ENCODE measurements at places on chromosomes 2 and 18.

DNA sequence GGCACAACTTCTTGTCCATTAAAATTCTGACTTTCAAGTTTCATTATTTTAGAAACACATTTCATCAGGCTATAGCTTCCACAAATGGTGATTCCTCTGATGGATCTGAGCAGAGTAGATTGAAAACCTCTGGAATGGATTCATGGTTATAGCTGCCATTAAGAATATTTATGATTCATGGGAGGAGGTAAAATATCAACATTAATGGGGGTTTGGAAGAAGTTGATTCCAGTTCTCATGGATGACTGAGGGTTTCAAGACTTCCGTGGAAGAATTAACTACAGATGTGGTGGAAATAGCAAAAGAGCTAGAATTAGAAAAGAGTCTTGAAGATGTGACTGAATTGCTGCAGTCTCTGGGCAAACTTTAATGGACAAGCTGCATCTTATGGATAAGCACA lies 797.4 kb downstream of the SUCLG1 start:
- no peak for DNase-seq
- no peak overlapping the region for H3K27ac ChIP-seq
- H3K27me3 ChIP-seq = no peaks in the 10 kb centered on the region

GRCh38 chr2:199197448-199197847 lies 260.3 kb downstream of the SATB2 start:
- H3K36me3 ChIP-seq = no peaks in the 10 kb centered on the region
- no peak overlapping the region for H3K27ac ChIP-seq
- DNase-seq = no peak

GRCh38 chr2:200377355-200378336 lies 71.2 kb downstream of the SPATS2L start:
- peaks cover 10% of the 10 kb centered on the region for H3K36me3 ChIP-seq
- H3K4me3 ChIP-seq = no peak overlapping the region
- peak overlapping the region; percentile 80 for H3K27ac ChIP-seq
- peaks cover 89% of the 10 kb centered on the region for H3K4me1 ChIP-seq
- no peak for DNase-seq
- H3K27me3 ChIP-seq = no peaks in the 10 kb centered on the region

- peaks cover 3% of the 10 kb centered on the region for H3K36me3 ChIP-seq
- H3K4me1 ChIP-seq = peaks cover 41% of the 10 kb centered on the region
- peak; percentile 82 for DNase-seq
- peak overlapping the region; percentile 28 for H3K4me3 ChIP-seq
- peak overlapping the region; percentile 87 for H3K27ac ChIP-seq
Observed at GRCh38 chr2:30422444-30423040, 24.5 kb upstream of the LCLAT1 start.

DNA sequence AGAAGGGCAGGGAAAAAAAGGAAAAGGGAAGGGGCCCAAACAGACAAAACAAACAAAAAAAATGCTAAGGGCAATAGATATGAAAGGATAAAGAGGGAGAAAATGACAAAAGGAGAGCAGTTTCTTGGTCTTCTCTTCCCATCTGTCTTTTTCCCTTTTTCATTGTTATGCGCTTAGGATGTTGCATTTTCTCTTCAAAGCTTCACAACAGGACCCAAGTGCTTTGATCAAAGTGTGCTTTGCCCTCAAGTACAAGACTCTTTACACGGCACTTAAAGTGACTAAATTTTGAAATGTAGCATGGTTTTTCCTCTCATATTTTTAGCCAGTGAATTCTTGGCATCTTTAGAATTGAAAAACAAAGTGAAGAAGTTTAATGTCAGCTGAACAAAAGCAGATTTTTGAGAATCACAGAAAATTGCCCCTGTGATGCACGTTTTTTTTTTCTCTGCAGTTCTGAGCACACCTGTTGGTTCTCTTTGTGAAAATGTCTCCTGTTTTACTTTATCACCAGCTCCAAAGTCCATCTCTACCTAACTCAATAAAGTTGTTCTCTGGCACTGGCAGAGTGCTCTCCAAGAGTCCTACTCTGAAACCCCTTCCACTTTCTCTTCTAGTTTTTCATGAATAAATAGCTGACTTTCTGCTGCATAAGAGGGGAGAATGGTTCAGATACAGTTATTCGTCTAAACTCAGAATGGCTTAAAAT lies 126.6 kb downstream of the KCNH7 start:
- no peaks in the 10 kb centered on the region for H3K36me3 ChIP-seq
- no peak for DNase-seq
- no peaks in the 10 kb centered on the region for H3K4me1 ChIP-seq
- H3K4me3 ChIP-seq = no peak overlapping the region

- no peak overlapping the region for H3K27ac ChIP-seq
- peaks cover 8% of the 10 kb centered on the region for H3K4me1 ChIP-seq
- H3K36me3 ChIP-seq = peaks cover 8% of the 10 kb centered on the region
- H3K27me3 ChIP-seq = no peaks in the 10 kb centered on the region
- no peak overlapping the region for H3K4me3 ChIP-seq
Observed at GRCh38 chr18:79420033-79420745, 24.5 kb downstream of the NFATC1 start.

DNA sequence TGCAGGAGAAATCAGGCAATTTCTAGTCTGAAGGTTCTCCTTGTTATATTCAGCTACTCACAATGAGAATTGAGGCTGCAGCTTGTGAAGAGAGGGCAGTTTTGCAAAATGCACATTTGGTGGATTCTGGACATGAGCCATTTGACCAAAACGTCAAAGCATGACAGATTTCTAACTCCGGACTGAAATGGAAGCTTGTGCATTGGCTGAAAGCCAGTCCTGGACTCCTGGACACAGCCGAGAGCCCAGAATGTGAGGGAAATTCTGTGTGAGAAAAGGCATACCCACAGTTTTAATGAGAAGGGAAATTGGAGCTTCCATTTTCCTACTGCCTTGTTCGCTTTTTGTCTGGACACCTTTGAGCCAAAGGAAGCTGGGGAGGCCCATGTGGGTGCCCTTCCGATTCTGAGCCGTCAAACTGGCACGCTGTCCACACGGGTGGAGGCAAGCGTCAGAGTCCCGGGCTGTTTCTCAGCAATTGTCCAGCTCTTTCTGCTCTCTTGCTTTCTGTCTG lies 23.7 kb upstream of the ROCK2 start:
- H3K36me3 ChIP-seq = no peaks in the 10 kb centered on the region
- H3K4me3 ChIP-seq = no peak overlapping the region
- peaks cover 3% of the 10 kb centered on the region for H3K27me3 ChIP-seq
- no peak for DNase-seq
- H3K27ac ChIP-seq = no peak overlapping the region

GRCh38 chr2:187906021-187906420 lies 351.8 kb upstream of the TFPI start:
- H3K36me3 ChIP-seq = no peaks in the 10 kb centered on the region
- no peak for DNase-seq
- H3K27ac ChIP-seq = no peak overlapping the region
- no peak overlapping the region for H3K4me3 ChIP-seq
- no peaks in the 10 kb centered on the region for H3K27me3 ChIP-seq
- no peaks in the 10 kb centered on the region for H3K4me1 ChIP-seq

GRCh38 chr2:190179754-190180312 lies 117.3 kb upstream of the MSTN start:
- H3K4me3 ChIP-seq = peak overlapping the region; percentile 53
- peaks cover 4% of the 10 kb centered on the region for H3K4me1 ChIP-seq
- H3K27ac ChIP-seq = no peak overlapping the region
- DNase-seq = no peak
- H3K27me3 ChIP-seq = peaks cover 23% of the 10 kb centered on the region

DNA sequence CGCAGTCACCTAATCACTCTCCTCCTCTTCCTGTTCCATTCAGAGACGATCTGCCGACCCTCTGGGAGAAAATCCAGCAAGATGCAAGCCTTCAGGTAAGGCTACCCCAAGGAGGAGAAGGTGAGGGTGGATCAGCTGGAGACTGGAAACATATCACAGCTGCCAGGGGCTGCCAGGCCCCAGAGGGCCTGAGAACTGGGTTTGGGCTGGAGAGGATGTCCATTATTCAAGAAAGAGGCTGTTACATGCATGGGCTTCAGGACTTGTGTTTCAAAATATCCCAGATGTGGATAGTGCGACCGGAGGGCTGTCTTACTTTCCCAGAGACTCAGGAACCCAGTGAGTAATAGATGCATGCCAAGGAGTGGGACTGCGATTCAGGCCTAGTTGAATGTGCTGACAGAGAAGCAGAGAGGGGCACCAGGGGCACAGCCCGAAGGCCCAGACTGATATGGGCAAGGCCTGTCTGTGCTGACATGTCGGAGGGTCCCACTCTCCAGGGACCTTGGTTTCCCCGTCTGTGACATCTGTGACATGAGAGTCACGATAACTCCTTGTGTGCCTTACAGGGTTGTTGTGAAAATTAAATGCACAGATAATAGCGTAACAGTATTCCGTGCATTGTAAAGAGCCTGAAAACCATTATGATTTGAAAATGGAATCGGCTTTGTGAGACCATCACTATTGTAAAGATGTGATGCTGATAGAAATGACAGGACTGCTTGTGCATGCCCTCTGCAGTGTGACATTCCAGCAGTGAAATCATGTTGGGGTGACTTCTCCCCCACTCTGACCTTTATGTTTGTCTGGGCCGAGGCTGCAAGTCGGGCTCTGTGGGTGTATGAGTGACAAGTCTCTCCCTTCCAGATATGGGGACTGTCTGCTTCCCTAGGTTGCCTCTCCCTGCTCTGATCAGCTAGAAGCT lies 510 bp downstream of the IL1RN start:
- no peaks in the 10 kb centered on the region for H3K36me3 ChIP-seq
- H3K27me3 ChIP-seq = no peaks in the 10 kb centered on the region
- no peak overlapping the region for H3K27ac ChIP-seq
- no peak overlapping the region for H3K4me3 ChIP-seq
- no peak for DNase-seq

GRCh38 chr2:217911283-217912097 lies 91.3 kb downstream of the TNS1 start:
- H3K27me3 ChIP-seq = peaks cover 17% of the 10 kb centered on the region
- H3K4me1 ChIP-seq = peaks cover 2% of the 10 kb centered on the region
- H3K27ac ChIP-seq = no peak overlapping the region
- no peak overlapping the region for H3K4me3 ChIP-seq
- no peaks in the 10 kb centered on the region for H3K36me3 ChIP-seq

DNA sequence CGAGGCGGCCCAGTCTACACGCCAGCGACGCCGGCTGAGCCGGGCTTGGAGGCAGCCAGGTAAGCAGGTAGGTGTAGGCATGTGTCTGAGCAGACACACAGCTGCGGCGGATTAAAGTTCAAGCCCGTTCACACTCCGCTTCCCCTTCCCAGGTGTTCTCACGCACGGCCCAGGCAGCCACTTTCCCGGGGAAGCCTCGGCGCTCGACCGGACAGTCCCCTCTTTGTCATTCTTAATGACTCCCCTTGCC lies 367 bp downstream of the TGFA start:
- H3K36me3 ChIP-seq = no peaks in the 10 kb centered on the region
- peaks cover 51% of the 10 kb centered on the region for H3K27me3 ChIP-seq
- DNase-seq = no peak

DNA sequence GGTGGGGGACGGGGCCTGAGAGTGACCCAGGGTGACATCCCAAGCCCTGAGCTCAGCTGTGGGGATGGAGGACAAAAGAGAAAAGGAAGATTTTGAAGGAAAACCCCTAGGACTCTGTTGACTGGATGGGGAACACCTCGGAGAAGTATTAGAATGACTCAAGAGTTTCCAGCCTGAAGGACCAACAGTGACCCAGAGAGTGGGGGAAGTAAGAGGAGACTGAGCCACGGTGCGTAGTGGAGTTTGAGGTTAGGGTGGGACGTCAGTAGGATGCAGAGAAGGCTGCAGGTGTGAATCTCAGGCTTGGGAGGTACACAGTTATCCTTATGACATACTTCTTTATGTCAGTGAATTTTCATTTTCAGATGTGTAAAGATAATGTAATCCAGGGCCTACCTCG lies 119.5 kb downstream of the NCK2 start:
- peaks cover 72% of the 10 kb centered on the region for H3K4me1 ChIP-seq
- H3K4me3 ChIP-seq = no peak overlapping the region
- peaks cover 40% of the 10 kb centered on the region for H3K36me3 ChIP-seq
- peak overlapping the region; percentile 66 for H3K27ac ChIP-seq

DNA sequence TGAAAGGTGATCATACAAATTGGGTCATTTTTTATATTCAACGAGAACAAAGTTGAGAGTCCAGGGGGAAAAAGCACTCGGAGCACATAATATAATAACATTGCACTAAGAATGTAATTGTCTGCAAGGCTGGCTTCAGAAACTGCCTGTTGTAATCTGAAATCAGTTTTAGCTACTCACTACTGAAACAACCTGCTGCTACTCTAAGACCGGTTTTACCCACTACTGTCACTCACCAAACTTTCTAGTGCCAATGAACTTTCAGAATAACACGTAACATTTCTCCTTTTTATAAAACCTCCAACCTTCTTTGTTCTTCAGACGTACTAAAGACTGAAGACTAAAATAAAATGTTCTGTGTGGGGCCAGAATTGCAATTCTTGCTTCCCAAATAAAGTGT lies 11.5 kb upstream of the CYB5A start:
- H3K27me3 ChIP-seq = peaks cover 58% of the 10 kb centered on the region
- H3K4me3 ChIP-seq = no peak overlapping the region
- DNase-seq = no peak
- no peaks in the 10 kb centered on the region for H3K4me1 ChIP-seq

- DNase-seq = no peak
- no peaks in the 10 kb centered on the region for H3K36me3 ChIP-seq
- H3K4me1 ChIP-seq = no peaks in the 10 kb centered on the region
- no peaks in the 10 kb centered on the region for H3K27me3 ChIP-seq
- H3K4me3 ChIP-seq = no peak overlapping the region
Observed at GRCh38 chr2:240784629-240785423, 35.2 kb downstream of the KIF1A start.

DNA sequence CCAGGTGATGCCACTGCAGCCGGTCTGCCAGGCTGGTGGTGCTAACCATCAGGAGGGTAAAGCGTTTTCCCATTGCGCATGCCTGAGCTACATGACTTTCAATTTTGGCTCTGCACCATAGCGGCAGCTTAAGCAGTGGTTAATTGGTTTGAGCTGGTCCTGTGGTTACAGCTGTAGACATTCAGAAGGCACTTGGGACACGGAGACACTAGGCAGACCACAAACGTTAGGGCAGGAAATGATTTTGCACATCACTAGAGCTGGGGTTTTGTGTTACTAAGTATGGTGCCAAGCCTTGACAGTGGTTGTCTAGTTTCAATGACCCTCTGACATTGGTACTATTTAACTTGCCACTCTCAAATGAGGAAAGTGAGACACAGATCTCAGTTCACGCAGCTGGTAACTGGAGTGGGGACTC lies 28.9 kb upstream of the CNOT11 start:
- H3K4me1 ChIP-seq = peaks cover 21% of the 10 kb centered on the region
- peaks cover 21% of the 10 kb centered on the region for H3K36me3 ChIP-seq
- H3K4me3 ChIP-seq = peak overlapping the region; percentile 12
- H3K27ac ChIP-seq = peak overlapping the region; percentile 85
- peak; percentile 72 for DNase-seq

DNA sequence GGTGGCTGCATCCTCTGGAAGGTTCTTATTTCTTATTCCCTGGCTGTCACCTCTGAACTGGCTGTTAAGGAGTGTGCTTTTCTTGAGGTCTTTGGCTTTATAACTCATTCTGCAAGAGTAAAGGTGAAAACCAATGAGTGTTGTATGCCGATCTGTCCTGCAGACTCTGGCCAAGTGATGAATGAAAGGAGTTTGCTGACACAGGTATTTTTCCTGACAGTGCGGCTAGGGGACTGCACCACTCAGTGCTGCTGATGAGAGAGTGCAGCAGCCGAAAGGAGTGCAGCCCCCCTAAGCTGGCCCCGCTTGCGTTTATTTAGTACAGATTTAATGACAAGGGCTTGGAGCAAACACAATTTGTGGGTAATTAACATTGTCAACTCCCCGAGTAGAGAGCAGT lies 41.8 kb downstream of the RAB6D start:
- no peak for DNase-seq
- no peaks in the 10 kb centered on the region for H3K4me1 ChIP-seq
- H3K27ac ChIP-seq = no peak overlapping the region
